ENCODE measurements at places on chromosomes 7 and 10. TPM values are rescaled to one million over a fixed set of nuclear protein-coding genes. Genes with fewer than 3 reads are reported as not detected.
A peak's percentile ranks its signal among the peaks of the same experiment; 100 is the strongest.

ACSL5 gene
- total RNA-seq: 12.2 TPM

SPDYE6 gene
- not detected for total RNA-seq

TRPV6 gene
- under 0.01 TPM for total RNA-seq

MSANTD7 gene
- total RNA-seq: 6.3 TPM

MMRN2 gene
- total RNA-seq: 81.2 TPM

SSC4D gene
- total RNA-seq: not detected

CLCN1 gene
- not detected for total RNA-seq

SPDYE1 gene
- not detected for total RNA-seq

CYP3A4 gene
- total RNA-seq: 0.22 TPM

DNA sequence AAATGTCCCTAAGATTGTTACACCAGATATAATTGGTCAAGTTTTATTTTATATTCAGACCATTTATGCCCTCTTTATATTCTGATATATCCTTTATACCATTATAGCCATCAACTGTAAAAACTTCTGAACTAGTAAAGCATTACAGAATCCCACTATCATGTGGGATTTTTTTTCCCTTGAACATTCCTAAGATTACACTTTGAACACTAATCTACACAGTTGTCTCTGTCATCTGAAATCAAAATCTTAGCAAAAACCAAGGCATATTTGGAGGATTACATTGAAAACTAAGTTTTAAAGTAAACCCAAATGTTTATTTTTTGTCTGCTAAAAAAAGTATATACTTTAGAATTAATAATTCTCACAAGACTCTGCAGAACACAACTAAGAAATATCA is 116.2 kb upstream of the GPR22 start:
- no peak for DNase-seq

DNA sequence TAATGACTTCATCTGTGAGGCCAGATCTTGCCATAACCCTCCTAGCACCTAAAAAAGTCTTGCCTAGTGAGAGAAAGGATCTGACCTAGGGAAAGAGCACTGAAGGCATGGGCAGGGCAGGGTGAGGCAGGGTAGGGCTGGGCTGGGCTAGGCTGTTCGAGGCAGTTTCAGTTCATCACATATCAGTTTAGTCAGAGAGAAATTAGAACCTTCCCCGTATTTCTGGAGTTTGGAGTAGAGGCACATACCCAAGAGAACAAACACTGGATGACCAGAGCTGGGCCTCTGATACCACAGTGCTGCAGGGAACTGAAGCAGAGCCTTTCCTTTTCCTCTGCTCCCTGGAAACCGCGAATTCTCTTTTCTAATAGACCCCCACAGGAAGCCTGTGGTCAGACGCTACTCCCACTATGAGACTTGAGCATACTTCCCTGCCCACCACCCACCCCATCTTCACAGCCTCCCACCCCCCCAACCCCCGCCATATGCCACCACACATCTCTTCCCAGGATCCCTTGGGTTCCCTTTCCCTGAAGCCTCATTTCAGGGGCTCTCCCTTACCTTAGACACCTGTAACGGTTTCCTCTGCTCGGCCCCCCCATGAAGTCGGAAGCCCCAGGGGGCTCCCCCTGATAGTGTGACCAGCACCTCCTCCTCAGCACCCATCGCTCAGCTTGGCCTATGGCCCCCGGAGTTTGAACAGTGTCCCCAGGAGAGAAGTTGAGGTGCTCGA is 406 bp downstream of the SYNPO2L start:
- DNase-seq: no peak

DNA sequence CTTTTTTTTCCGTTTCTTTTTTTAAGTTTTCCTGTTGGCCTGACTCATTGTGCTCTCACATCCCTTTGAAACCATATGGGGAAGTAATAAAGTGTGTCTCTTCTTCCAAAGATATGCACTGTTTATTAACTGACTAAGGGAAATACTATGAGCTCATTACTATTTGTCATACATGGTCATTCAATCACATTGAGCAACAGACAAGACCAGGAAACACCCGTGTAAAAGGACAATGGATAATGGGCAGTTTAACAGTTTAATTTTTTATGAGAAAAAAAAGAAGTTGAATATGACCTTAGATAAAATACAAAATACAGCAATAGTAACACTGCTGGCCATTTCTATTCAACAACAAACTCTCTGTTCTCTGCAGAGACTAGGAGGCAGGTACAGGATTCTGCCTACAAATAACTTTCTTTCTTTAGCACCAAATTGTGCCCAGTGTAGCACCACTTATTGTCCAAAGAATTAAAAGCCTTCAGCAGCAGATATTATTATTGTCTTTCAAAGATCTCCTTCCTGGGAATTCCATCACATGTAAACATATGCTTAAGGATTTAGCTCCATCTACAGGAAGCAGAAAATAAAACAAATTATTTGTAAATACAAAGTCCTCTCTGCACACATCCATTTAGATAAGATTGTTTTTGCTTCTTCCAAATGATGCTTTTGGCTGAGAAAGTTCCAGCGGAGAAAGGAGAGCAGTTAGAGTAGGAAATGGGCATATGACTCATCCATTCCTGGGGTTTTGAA is 55.0 kb upstream of the AKR1E2 start:
- DNase-seq: no peak

GRCh38 chr7:41824284-41824683 is 121.4 kb upstream of the INHBA start:
- no peak for DNase-seq

DNA sequence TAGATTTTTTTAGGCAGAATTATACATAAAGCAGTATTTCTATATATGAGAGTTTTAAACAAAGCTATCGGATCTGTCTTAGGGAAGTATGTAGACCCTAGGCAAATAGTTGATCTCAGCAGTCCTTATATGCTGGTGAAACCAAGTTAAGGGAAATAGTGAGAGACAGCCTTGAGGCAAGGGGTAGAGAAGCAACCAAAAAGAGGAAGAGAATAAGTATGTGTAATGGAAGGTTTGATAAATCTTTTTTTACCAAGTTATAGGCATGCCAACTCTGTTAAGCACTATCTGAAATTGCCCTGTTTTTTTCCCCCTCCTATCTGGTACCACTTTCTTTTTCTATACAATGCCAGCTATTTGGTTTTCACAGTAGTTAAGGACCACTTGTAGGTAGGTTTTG is 19.9 kb downstream of the SPAG6 start:
- no peak for DNase-seq

DNA sequence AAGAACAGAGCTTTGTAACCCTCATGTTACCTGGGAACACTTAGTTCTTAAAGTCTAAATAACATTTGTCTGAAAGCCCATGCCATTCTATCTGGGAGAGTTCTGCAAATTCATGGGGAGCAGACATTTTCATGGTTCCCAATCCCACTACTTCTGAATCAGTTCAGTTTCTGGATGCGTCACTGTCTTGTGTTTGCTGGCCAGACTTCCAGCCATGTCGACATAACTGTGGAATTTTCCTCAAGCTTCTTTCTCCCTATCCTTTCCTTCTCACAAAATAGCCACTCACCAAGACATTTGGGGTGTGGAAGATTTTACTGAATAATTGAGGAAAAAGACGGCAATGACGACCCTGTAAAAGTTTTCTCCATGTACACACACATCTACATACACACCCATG is 272.5 kb downstream of the NEBL start:
- peak; percentile 22 for DNase-seq

- DNase-seq: no peak
Measured at GRCh38 chr10:130717083-130717482, 580.9 kb downstream of the GLRX3 start.

DNA sequence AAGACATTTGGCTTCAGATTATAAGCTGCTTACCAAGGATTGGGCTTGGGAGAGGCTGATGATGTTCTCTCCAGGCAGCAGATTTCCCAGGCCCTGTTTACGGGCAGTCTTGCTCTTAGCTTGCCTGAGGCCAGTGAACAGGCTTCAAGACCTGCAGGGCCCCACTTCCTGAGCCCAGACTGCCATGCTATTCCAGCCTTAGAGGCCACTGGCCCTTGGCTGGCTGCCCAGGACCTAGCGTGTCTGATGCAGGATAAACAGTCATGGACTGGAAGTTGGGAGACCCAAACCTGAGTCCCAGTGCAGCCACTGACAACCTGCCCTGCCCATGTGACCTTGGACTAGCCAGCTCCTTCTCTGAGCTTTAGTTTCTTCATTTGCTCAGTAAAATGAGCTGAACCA is 2.9 kb downstream of the PRXL2A start:
- DNase-seq: no peak

DNA sequence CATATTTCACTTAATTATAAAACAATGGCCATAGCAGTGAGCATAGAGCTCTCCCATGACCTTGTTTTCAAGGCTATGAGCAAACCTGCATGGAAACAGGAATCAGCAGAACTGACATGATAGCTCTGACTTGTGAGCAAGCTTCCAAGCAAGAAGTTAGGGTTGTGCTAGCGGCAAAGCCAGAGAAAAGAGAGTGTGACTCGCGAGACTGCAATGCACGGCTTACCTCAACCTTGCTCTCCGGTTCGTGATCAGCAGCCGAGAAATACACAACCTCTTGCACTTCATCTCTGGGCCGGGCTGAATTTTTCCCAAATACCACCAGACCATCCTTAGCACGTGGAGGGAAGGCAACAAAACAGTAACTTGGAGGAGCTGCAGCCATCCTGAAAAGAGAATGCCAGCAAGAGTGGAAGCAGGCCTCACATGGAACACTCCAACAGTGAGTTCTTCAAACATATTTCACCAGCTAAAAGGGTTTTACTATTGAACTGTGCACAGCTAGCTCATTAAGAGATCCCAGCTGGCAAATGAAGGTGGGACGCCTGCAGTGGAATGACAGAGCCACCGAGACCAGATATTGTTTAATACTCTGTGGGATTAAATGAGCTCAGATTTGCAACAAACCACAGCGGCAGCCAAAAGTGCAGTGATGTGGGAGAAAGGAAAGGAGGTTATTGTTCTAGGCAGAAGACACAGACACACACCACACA is 20.8 kb downstream of the SCRN1 start:
- no peak for DNase-seq

- DNase-seq: no peak
Measured at GRCh38 chr7:133372337-133372736, 119.5 kb downstream of the EXOC4 start.

GRCh38 chr7:1621718-1622117 is 48.4 kb upstream of the ELFN1 start:
- DNase-seq: no peak

GRCh38 chr10:121113911-121114310 is 262.7 kb downstream of the WDR11 start:
- no peak for DNase-seq

DNA sequence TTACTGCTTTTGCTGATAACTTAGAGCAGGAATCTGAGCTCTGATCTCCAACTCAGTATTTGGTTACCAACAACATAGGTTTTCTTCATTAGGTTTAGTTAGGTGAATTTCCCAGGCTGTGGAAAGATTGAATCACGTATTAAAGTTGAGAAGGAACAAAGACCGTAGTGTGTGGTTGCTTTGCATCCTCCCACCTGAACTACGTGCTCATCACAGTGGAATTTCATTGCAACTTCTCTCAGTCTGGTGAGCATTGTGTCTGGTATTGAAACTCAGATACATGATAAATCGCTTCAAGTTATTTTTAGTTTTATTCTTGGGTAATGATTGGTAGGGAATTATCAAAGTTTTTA is 139.4 kb upstream of the AKR1E2 start:
- no peak for DNase-seq
